ENCODE measurements at places on chromosomes 11 and 22.

GRCh38 chr11:125141686-125142535 is 22.6 kb upstream of the PKNOX2 start:
- H3K27ac ChIP-seq, result no peak overlapping the region
- DNase-seq, result peak; percentile 85
- H3K27me3 ChIP-seq, result peaks cover 38% of the 10 kb centered on the region
- no peaks in the 10 kb centered on the region for H3K36me3 ChIP-seq
- peaks cover 73% of the 10 kb centered on the region for H3K4me1 ChIP-seq

DNA sequence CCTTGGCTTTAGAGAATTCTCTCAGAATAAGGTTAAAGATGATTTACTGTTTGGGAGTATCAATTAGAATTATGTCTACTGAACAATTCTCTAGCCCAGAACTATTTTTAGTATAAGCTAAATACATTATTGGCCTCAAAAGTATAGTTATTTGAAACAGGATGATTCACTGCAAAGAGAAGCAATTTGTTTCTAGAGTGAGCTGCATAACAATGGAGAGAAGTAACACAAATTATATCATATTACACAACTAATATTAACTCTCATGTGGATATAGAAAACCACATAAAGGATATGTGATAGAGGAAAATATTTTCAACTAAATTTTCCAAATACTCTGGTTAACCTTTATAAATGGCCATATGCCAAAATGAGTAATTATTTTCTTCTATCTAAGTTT is 24.9 kb downstream of the PGM2L1 start:
- no peak overlapping the region for H3K27ac ChIP-seq
- H3K4me1 ChIP-seq, result no peaks in the 10 kb centered on the region
- DNase-seq, result no peak
- H3K4me3 ChIP-seq, result no peak overlapping the region

DNA sequence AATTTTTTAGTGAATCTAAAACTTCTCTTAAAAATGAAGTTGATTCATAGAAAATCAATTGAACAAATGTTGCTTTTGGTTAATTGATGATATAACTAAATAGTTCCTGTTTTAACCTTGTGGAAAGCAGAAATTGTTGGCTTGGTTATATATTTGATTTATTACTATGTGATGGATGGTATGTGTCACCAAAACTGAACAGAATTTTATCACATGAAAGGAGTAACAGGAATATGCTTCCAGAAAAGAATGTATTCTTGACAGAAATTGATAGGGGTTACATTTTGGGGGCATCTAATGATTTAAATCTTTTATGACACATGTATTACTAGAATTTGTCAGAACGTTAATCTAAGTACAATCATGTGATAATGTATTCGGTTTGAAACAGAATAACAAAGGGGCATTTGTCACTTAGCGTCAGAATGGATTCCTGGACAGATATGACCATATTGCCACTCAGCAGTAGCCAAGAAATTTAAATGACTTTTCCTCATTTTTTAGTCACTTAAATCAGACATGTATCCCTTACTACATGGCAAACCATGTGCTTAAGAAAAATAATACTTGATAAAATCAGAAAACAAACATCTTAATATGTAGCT is 295.2 kb downstream of the GRM5 start:
- H3K27me3 ChIP-seq, result peaks cover 3% of the 10 kb centered on the region
- no peak overlapping the region for H3K4me3 ChIP-seq
- no peak for DNase-seq
- H3K27ac ChIP-seq, result no peak overlapping the region

GRCh38 chr11:34585735-34586487 is 35.0 kb upstream of the EHF start:
- no peak overlapping the region for H3K27ac ChIP-seq
- peaks cover 11% of the 10 kb centered on the region for H3K4me1 ChIP-seq
- no peak overlapping the region for H3K4me3 ChIP-seq
- no peaks in the 10 kb centered on the region for H3K36me3 ChIP-seq
- H3K27me3 ChIP-seq, result peaks cover 14% of the 10 kb centered on the region

- no peak overlapping the region for H3K4me3 ChIP-seq
- H3K27ac ChIP-seq, result no peak overlapping the region
- H3K27me3 ChIP-seq, result no peaks in the 10 kb centered on the region
- no peaks in the 10 kb centered on the region for H3K4me1 ChIP-seq
Observed at GRCh38 chr11:94849839-94850238, 81.7 kb downstream of the AMOTL1 start.
